ENCODE measurements at places on chromosomes 11 and 22. TPM values are rescaled to one million over a fixed set of nuclear protein-coding genes. Genes with fewer than 3 reads are reported as not detected.

DNA sequence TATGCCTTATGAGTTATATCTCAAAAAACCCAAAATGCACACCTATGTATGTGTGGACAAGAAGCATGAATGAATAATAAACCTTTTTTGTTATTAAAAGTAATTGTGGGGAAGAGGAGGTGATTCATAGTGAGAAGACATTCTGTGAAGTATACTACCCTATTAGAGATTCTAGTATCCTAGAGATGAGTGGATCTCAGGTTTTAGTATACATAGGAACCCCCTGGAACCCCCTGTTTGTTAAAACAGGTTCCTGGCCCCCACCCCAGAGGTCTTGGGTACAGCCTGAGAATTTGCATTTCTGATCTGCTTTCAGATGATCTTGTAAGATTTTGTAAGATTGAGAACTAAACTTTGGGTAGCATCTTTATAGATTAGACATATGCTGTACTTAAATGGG is 17.5 kb downstream of the NUCB2 start:
- H3K4me3 ChIP-seq = no peak overlapping the region
- DNase-seq = no peak
- no peaks in the 10 kb centered on the region for H3K36me3 ChIP-seq
- H3K27me3 ChIP-seq = no peaks in the 10 kb centered on the region
- H3K4me1 ChIP-seq = peaks cover 3% of the 10 kb centered on the region

MRGPRX2 gene
- not detected for total RNA-seq

- H3K27ac ChIP-seq = no peak overlapping the region
- H3K27me3 ChIP-seq = peaks cover 11% of the 10 kb centered on the region
- H3K4me1 ChIP-seq = no peaks in the 10 kb centered on the region
These were observed 183.8 kb upstream of the NTM start for GRCh38 chr11:131186629-131187101.

SLC39A13 gene
- total RNA-seq = 32.4 TPM

- H3K27me3 ChIP-seq = peaks cover 10% of the 10 kb centered on the region
- H3K4me3 ChIP-seq = no peak overlapping the region
- no peak for DNase-seq
- H3K4me1 ChIP-seq = no peaks in the 10 kb centered on the region
- H3K27ac ChIP-seq = no peak overlapping the region
These were observed 14.1 kb downstream of the FAM181B start for GRCh38 chr11:82719361-82720105.

All from IMR-90 (cell line).